ENCODE measurements at places on chromosomes 12 and 14.
A peak's percentile ranks its signal among the peaks of the same experiment; 100 is the strongest.

DNA sequence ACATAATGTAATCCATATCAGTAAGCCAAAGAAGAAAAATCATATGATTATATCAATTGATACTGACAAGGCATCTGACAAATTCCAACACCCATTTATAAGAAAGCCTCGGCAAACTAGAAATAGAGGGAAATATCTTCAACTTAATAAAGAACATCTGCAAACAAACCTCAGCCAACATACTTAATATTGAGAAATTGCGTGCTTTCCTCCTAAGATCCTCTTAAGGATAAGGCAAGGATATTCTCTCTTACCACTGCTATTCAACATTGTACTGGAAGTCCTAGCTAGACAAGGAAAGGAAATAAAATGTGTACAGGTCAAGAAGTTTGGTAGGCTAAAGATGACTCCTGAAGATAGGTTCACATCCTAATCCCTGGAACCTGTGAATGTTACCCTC is 115.9 kb downstream of the DERA start:
- DNase-seq = no peak

DNA sequence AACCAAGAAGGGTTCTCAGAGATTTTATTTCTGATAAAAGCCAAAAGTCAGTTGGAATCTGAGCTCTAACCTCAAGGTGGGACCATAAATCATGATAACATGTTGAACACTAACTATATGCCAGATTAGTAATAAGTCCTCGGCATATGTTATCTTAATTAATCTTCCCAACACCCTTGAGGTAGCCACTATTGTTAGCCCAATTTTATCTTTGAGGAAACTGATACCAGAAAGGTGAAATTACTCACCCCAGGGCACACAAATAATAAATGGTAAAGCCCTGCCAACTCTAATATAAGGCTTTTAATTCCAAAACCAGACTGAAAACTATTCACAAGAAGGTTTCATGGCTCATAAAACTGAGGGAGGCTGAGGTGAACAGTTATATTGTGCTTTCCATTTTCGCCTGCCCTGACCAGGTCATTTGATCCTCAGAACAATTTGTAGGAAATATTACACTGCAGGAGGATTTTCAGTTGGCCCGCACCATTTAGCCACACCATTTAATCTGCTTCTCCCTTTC is 16.1 kb upstream of the NUAK1 start:
- DNase-seq = no peak

DNA sequence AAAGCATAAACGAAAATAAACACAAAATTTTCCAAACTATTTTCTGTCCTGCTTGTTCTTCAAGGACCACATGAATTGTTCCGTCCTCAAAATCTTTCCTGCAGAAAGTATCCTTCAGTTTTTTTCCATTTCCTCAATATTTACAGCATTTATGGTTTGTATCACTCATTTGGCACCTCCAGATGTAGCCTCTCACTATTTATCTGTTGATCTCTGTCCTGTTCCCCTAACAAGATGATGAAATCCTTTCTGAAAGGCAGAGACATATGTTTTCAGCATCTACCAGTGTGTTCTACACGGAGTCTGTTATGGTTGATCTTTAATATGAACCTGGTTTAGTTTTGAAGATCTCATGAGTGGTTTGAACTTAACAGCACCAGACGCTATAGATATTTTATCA is 490.2 kb downstream of the NELL2 start:
- DNase-seq = no peak

GRCh38 chr12:88381466-88381865 is 198.8 kb downstream of the KITLG start:
- DNase-seq = no peak

- peak; percentile 67 for DNase-seq
Observed at GRCh38 chr12:103924761-103925641, 5.2 kb upstream of the HSP90B1 start.

- no peak for DNase-seq
Observed at GRCh38 chr14:105519946-105520698, 6.3 kb upstream of the TMEM121 start.

DNA sequence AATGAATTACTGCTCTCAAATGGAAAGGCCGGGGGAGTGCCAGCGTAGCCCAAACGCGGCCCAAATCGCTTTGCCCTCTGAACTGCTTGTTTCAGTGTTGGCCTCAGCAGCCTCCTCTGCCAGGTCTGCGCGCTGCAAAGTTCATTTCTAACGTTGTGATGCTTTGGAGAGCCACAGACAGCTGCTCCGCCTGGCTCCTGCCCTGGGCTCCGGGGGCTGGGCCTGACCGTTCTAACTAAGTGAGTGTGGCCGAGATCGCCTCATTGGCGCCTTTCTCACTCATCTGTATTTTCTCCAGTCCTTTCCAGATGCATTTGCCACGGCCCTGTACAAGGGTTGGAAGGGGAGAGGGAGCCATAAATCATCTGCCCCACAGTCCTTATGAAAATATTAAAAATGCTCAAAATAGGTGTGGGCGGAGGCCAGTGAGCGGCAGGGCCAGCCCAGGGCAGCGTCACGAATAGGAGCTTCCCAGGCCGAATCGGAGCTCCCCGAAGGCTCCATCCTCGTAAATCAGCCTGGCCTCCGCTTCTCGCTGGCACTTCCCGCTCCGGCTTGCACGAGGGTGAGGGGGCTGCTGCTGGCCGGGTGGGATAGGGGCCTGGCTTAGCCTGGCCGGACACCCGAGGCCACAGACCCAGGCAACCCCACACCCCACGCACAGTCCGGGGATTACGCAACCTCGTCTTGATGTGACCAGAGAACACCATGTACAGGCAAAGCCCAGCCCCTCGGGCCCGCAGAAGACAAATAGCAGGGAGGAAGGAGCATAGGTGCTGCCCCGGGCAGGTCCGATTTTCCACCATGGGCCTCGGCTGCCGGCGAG is 196.6 kb upstream of the DIO3 start:
- DNase-seq = no peak

DNA sequence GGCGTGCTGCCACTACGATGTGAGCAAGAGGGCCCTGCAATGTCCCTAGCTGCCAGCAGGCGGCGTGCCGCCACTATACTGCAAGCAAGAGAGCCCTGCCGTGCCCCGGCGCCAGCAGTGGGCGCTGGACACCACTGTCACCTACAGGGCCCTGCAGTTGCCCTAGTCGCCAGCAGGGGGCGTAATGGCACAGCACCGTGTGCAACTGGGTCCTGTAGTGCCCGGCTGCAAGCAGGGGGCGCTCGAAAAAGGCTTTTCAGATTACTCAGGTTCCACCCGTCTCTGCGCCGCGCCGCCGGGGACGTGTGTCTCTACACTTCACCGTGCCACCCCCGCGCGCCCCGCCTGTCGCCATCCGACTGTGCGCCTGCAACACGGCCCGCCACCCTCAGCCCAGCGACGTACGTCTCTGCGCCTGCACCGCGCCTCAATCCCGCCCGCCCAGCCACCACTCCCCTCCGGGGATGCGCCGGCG is 1356.9 kb downstream of the TMEM121 start:
- peak; percentile 73 for DNase-seq

DNA sequence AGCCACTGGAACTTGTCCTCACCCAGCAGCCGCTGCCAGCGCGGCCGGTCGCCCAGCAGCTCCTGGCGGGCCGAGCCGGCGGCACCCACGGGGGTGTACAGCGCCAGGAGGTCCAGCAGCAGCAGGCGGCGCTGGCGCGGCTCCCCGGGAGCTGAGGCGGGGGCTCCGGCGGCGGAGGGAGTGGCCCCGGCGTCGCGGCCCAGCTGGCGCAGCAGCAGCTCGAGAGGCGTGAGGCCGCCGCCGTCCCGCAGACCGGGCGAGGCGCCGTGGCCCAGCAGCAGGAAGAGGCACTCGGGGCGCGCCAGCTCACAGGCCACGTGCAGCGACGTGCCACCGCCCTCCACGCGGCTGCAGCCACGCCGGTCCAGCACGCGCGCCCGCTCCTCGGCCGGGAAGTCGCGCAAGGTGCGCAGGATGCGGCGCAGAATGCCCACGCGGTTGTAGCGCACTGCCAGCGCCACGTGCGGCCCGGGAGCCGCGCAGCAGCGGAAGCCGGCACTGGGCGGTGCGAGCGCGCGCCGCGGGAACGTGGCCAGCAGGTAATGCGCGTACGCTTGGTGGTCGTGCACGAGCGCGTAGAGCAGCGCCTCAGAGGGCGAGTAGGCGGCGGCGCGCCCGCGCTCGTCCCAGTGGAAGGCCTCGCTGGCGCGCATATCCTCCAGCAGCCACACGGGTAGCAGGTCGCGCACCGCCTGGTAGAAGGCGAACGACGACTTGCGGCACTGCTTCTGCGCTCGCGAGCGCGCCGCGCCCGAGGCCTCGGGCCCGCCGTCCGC is 2.3 kb downstream of the ANKRD9 start:
- DNase-seq = no peak

GRCh38 chr12:93047118-93047517 is 118.0 kb upstream of the EEA1 start:
- no peak for DNase-seq

- no peak for DNase-seq
Observed at GRCh38 chr14:91866511-91867295, 633 bp downstream of the TC2N start.

GRCh38 chr12:120884644-120885043 is 19.5 kb downstream of the SPPL3 start:
- no peak for DNase-seq

DNA sequence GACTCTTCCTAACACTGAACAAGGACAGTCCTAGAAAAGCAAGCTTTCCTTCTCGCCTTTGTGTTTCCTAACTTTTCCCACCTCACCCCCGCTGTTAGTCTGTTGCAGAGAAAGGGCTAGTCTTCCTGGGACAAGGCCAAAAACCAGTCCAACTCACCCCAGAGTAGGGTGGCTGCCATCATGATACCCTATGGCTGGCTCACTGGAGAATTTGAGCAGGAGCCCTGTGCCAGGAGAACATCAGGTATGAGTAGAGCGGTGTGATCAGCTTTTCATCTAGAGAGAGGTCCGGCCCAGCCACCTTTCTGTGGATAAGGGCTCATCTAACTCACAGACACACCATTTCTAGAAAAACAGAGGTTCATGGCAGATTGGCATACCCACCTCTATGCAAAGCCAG is 16.7 kb upstream of the ZFP36L1 start:
- DNase-seq = no peak

- DNase-seq = no peak
Observed at GRCh38 chr14:24363401-24363800, 4.6 kb upstream of the NFATC4 start.

GRCh38 chr14:82359201-82359600 is 825.5 kb upstream of the SEL1L start:
- DNase-seq = no peak

DNA sequence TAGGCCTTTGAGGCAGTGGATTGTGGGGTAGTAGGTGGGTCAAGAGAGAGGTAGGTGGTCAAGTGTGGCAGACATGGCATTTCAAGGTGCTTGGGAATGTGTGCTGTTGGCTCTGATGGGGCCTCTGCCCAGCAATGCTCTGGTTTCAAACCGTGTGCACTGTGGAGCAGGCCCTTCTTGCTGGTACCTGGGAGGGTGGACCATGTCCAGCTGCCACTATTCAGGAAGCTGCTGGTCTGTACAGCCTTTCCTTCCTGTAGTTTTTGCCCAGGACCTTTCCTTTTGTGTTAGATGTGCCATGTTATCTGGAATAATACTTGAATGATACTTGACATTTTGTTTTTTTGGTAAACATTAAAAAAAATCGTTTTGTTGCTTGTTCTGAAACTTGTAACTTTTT is 14.8 kb downstream of the RIMKLB start:
- no peak for DNase-seq

- DNase-seq = no peak
Observed at GRCh38 chr14:32764131-32764530, 174.5 kb upstream of the NPAS3 start.

DNA sequence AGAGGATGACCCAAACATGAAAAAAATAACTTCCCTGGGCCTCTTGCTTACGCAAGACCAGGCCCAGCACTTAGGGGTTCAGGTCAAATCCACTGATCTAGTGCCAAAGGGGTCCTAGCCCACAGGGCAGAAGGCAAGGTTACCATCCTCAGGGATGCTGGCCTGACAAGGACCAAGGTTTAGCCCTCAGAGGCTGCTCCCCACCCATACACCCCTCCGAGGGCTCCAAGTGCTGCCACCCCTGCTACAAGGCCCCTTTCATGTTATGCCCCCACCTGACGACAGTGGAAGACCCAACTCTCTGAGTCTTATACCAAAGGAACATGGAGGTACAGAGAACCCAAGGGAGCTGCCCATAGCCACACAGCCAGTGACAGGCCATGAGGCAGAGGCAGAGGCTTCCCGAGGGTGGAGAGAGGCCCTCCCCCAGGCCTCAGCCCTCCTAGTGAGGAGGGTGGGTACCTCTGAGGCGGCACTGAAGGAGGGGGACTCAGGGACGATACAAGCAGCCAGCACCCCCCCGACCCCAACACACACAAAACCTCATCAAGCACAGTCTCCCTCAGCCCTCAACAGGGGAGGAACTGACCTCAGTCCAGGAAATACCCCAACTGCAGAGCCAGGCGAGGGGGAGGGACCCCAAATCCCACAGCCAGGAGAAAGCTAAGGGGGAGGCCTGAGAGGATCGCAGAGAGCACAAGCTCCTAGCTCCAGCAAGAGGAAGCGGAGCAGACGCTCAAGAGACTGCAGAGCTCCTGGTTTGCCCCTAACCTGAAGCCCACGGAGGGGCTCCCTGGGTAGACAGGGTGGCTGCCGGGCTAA is 37.0 kb downstream of the ANAPC7 start:
- no peak for DNase-seq

DNA sequence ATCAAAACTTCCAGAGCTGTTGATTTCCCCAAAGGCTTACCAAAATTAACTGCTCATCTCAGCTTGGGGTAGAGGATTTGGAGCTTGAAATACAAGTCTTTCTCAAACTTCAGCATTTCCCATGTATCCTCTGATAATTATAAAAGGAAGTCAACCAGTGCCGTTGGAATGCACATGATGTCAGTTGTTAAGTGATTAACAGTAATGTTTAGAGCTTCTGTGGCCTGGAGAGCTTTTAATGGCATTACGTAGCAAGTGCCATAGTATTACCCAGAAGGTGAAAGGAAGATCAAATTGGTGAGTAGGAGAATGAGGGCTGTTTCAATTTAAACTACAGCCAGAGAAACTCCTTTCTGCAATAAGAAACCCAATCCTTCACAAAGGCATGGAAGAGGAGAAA is 62.5 kb upstream of the PTPRR start:
- no peak for DNase-seq

DNA sequence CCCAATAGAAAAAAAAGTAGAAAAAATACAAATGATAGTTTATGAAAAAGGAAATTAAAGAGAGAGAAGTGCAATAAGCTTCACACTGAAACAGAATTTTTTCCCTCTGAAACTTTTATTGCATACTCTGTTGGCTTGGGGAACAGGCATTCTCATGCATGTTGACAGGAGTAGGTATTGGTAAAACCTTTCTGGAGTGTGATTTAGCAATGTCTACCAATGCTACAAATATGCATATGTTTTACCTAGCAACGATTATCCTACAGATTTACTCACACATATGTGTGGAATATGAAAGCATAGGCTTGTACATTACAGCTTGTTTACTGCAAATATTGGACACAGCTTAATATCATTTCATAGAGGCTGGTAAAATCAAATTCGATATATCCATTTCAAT is 125.7 kb upstream of the MYF6 start:
- DNase-seq = no peak

- no peak for DNase-seq
Observed at GRCh38 chr14:44041700-44042099, 465.4 kb downstream of the FSCB start.

Data from stimulated activated CD4-positive, alpha-beta T cell treated with anti-CD3 and anti-CD28 coated beads, Interleukin-15, amount 100 ng/mL, for 24 hours (primary cell).